EL (cell line): ENCODE measurements at places on chromosomes 5 and 9.

DNA sequence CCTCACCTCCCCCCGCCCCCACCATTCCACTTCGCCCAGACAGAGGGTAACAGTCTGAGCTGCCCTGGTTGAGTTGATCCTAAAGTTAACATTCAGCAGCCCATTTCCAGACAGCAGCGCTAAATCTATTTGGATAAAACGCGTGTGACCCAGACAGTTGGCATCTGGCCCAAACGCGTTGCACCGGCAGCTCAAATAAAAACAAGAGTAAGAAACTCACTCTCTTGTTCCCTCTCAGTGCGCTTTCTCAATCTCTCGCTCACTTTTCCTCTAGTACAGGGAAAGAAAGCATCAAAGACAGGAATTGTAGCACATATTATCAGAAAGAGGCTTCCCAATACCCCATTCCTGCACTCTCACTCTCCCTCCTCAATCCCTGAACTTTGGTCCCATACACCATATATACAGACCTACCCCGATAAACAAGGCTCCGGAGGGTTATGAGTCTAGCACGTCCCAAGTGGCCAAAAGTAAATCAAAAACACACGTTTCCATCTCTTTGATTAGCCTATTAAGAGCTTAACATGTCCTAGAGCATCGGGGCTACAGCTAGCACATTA lies 1.3 kb downstream of the ADAMTS6 start:
- peak; percentile 86 for DNase-seq

- no peak for DNase-seq
These were observed 152.5 kb upstream of the GHR start for GRCh38 chr5:42270771-42271170.

GRCh38 chr9:5438301-5439162 lies 807 bp upstream of the PLGRKT start:
- peak; percentile 36 for DNase-seq

DNA sequence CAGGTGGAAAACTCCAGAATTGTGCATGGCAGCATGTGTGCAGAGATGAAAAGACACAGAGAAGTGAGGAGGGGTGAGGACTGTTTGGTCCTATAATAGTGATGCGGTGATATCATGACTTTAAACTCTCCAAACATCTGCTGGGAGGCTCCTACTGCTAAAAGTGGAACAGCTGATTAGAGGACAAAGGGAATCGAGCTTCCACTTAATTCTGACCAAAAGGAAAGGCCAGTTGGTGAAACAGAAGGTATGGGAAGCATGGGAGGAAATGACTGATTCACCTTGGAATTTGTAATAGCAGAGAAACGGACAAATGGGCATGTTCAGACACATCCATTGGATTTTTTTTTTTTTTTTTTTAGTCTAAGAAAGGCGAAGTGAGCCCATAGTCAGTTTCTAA lies 67.5 kb upstream of the MAMDC2 start:
- DNase-seq, result peak; percentile 95
